ENCODE measurements at places on chromosomes 2 and 18.

- DNase-seq = no peak
These were observed 34.4 kb downstream of the VRK2 start for GRCh38 chr2:58081000-58081399.

GRCh38 chr2:64812285-64812684 is 158.6 kb upstream of the SERTAD2 start:
- no peak for DNase-seq

- peak; percentile 57 for DNase-seq
These were observed 756 bp upstream of the OST4 start for GRCh38 chr2:27071990-27072830.

DNA sequence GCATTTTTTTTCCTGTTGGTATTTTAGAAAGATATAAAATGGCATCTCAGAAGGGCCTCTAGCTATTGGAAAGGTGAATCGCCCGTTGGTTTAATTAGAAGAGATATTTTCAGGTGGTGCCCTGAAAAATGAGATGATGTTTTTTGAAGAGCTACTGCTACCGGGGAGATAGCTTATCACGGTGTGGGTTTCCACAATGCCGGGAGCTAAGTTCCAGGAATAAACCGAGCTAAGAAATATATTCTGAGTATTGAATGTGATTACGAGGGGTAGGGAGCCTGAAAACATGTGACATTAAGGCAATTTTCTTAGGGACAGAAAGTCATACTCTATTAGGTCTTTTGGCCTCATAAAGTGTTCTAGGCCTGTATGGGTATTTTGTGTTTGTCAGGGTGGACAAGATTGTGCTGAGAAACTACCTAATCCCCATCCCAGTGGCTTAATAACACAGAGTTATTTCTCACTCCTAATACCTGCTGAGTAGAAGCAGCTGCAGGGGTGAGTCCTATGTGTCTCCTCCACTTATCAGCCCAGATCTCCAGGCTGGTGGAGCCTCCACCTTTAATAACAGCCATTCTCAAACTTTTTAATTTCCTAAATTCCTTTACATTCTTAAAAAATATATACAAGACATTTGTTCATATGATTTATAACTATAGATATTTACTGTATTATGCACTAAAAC is 150.2 kb downstream of the LRRTM1 start:
- DNase-seq = no peak

DNA sequence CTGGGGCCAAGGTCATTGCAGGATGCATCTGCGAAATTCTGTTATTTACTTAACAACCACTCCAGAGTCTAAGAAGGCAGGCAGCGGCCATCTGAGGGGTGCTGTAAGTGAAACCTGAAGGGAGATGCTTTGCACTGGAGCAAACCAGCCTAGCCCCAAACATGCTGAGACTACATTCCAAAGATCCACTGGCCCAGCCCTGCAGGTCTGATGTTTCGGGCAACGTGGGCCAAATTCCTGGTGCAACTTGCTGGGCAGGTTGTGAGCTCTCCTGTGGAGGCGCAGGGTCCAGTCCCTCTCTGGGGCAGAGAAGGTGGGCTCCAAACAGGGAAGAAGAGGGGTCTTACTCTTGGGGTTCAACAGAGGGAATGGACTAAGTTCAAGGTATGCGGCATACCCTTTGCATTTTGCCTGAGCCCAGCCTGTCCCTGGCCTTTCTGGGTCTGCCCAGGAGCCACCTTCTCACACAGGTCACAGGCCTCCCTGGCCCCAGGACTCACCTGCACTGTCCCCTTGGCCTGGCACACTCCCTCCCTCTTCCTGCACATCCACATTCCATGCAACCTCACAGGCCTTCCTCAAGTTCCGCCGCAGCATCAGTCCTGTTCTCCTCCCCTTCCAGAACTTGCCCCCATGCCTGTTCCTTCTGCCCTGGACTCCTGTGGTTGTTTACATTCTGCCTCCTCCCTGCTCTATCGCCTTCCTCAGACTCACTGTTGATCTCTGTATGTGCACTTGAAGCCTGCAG is 5.1 kb upstream of the MAL start:
- no peak for DNase-seq

GRCh38 chr2:47211497-47212011 is 56.4 kb upstream of the STPG4 start:
- DNase-seq = no peak

GRCh38 chr2:160457588-160457987 is 36.0 kb downstream of the RBMS1 start:
- no peak for DNase-seq

DNA sequence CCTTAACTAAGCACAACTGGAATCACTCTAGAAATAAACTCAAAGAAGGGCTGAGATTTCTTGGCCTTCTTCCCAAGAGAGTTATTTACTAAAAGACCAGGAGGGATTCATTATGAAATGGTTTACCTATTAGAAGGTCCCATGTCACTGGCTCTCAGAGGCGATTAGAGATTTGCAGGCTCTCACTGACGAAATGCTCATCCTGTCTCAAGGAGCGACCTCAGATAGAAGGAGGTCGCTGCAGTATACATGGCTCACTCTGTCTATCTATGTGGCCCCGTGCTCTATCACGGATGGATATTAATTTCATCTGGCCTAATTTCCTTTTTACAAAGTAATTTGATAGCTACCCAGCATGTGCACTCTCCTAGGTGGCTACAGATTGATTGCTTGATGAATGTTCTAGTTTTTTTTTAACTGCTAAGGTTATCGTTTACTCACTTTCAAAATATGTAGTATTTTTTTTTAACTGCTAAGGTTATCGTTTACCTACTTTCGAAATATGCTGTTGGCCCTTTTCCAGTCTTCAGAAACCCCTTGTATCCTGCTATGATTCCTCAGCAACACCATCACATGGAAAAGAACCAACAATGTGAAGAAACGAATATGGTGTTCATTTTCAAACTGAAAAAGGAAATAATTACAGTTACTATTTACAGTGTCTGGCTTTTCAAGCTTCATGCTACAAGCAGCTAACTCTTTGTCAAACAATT is 9.1 kb downstream of the SMIM21 start:
- no peak for DNase-seq
